ENCODE measurements at places on chromosomes 12 and 14.

DNA sequence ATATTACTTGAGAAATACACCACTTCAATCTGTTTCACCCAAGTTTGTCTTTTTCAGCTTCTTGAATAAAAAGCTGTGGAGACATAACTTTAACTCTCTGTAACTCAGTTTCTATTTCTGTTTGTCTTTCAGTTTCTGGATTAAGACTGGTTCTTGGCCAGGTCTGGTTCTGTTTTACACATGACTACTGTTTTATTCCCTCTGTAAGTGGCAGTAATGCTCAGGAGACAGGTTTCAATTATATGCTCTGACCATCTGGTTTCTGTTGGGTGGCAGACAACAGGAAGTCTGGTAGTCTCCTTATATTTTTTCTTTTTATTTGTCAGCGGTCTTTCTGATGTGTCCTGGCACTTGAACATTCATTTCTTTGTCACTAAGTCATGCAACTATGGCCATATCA lies 102.9 kb downstream of the RPS29 start:
- H3K4me1 ChIP-seq, result no peaks in the 10 kb centered on the region
- DNase-seq, result no peak
- H3K4me3 ChIP-seq, result no peak overlapping the region
- H3K27me3 ChIP-seq, result no peaks in the 10 kb centered on the region
- H3K36me3 ChIP-seq, result no peaks in the 10 kb centered on the region

- H3K4me1 ChIP-seq, result peaks cover 2% of the 10 kb centered on the region
- H3K36me3 ChIP-seq, result peaks cover 42% of the 10 kb centered on the region
Measured at GRCh38 chr14:58332561-58332960, 34.2 kb downstream of the ARID4A start.

- H3K4me3 ChIP-seq, result no peak overlapping the region
- H3K4me1 ChIP-seq, result no peaks in the 10 kb centered on the region
- H3K27me3 ChIP-seq, result no peaks in the 10 kb centered on the region
- no peak for DNase-seq
- H3K36me3 ChIP-seq, result no peaks in the 10 kb centered on the region
- H3K27ac ChIP-seq, result no peak overlapping the region
Measured at GRCh38 chr14:95227279-95227860, 70.0 kb upstream of the DICER1 start.

DNA sequence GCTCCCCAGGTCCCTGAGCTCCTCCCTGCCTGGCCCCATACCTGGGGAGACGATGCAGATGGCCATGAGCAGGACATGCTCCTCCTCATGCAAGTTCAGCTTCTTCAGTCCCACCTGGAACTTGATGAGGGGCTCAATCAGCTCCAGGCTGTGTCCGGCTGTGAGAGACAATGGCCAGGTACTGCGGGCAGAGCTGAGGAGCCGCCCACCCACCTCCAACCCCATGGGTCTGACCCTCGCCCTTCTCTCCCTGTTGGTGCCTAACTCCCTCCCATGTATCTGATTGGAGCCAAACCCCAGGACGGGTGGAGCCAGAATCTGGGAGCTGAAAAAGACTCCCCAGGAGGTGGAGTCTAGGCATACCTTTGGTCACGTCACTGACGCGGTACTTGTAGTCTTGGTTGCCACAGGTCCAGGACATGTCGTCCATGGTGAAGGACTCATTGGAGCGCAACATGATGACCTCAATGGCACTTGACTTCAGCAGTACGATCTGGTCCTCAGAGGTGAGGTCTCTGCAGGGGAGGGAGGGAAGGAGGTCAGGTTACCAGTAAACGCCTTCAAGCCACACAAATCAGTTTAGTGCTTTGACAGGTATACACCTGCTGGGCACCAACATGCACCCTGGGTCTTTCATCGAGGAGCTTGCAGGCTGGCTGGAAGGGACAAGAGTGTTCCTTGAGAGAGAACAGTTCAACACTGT lies 26.7 kb upstream of the HDAC7 start:
- H3K4me3 ChIP-seq, result no peak overlapping the region
- H3K27ac ChIP-seq, result no peak overlapping the region
- H3K36me3 ChIP-seq, result no peaks in the 10 kb centered on the region
- H3K4me1 ChIP-seq, result no peaks in the 10 kb centered on the region

- H3K27ac ChIP-seq, result no peak overlapping the region
- peaks cover 15% of the 10 kb centered on the region for H3K4me1 ChIP-seq
- peak; percentile 55 for DNase-seq
- H3K36me3 ChIP-seq, result no peaks in the 10 kb centered on the region
- peak overlapping the region; percentile 21 for H3K4me3 ChIP-seq
Measured at GRCh38 chr12:62435303-62436163, 31.1 kb upstream of the MON2 start.

DNA sequence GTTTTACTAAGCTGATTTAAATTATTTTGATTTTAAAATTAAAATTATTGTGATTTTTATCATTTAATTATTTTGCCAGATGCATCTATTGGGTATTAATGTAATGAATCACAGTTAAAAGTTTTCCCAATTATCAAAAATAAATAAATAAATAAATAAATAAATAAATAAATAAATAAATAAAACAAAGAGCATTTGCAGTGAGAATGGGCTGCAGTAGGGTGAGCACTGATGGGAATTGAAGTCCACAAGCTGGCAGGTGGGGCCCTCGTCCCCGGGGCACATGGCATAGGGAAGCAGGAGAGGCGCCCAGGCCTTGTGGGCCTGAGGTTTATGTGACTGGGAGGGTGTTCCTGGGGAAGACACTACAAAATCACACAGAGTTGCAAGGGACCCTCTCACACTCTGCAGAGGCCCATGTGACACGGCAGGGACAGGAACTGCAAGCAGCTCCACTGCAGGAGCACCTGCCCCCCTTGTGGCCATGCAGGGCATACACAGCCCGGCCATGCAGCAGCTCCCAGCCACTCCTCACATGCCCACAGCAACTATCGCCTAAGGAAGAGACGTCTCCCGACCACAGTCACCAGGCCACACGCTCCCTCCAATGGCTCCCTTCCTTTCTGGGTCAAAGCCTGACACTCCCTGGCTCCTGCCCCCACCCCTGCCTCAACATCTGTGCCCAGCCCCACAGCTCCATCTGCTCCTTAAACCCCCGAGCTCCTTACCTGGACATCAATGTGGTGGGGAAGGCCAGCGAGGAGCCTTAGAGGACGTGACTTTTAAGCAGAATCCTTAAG lies 256.3 kb upstream of the SFSWAP start:
- H3K36me3 ChIP-seq, result no peaks in the 10 kb centered on the region
- H3K4me1 ChIP-seq, result peaks cover 4% of the 10 kb centered on the region
- H3K4me3 ChIP-seq, result no peak overlapping the region
- no peaks in the 10 kb centered on the region for H3K27me3 ChIP-seq
- H3K27ac ChIP-seq, result no peak overlapping the region

DNA sequence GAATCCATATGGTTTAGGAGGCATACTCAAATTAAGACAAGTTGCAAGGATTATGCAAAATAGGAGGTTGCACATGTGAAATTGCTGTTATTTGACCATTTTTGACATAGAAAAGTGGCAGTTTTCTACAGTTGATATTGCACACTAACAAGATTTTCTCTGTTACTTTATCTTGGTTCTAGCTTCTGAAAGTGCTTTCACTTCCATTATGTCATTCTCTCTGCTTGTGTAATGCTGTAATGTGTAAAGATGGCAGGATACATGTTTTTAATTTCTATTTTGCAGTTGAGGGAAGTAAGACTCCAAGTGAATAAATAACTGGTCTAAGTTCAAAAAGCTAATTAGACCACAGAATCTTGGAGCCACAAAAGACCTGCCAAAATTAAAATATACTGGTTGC lies 60.6 kb downstream of the MYRFL start:
- H3K27ac ChIP-seq, result no peak overlapping the region
- no peak for DNase-seq
- H3K4me3 ChIP-seq, result no peak overlapping the region
- no peaks in the 10 kb centered on the region for H3K36me3 ChIP-seq

- DNase-seq, result no peak
- H3K27me3 ChIP-seq, result no peaks in the 10 kb centered on the region
- no peak overlapping the region for H3K4me3 ChIP-seq
- H3K36me3 ChIP-seq, result no peaks in the 10 kb centered on the region
Measured at GRCh38 chr12:77785211-77785610, 45.5 kb upstream of the NAV3 start.

- no peaks in the 10 kb centered on the region for H3K36me3 ChIP-seq
- no peak overlapping the region for H3K27ac ChIP-seq
- DNase-seq, result no peak
- no peaks in the 10 kb centered on the region for H3K27me3 ChIP-seq
Measured at GRCh38 chr12:33012226-33012625, 115.6 kb upstream of the PKP2 start.

DNA sequence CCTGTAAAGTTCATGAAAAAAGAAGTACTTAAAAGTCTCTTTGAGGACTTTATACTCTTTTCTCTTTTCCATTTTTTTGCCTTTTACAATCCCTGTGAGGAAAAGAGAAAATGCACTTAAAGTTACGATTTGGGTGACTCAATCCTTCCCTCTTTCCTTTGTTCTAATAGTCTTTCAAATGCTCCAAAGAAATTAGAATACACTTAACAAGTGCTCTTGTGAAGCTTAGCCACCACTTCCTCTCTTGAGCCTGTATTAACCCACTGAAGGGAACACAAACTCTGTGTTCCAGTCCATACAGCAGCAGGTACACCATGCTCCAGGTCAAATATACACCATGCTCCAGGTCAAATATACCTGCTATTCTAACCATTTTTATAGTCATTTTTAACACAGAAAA lies 581.1 kb upstream of the MGAT4C start:
- no peaks in the 10 kb centered on the region for H3K36me3 ChIP-seq
- H3K27me3 ChIP-seq, result no peaks in the 10 kb centered on the region
- no peak for DNase-seq
- no peak overlapping the region for H3K27ac ChIP-seq

DNA sequence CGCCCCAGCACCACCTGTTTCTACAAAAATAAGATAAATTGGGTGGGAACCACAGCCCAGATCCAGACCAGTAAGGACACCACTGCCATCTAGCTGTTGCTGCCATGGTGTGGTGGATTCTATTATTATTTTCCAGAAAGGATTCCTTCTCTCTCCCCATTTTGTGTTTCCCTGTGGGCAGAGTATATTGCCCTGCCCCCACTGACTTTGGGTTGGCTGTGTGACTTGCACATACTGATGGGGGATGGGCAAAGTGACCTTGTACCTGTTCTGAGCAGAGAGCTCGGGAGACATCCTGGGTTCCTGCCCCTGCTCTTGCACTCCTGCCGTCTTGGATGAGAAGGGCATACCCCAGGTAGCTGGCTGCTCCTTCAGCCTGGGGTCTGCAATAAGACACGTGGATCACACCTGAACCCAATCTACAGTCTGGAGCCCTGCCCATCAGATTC lies 24.3 kb downstream of the MOAP1 start:
- DNase-seq, result no peak
- no peak overlapping the region for H3K27ac ChIP-seq
- H3K4me1 ChIP-seq, result no peaks in the 10 kb centered on the region
- no peak overlapping the region for H3K4me3 ChIP-seq

GRCh38 chr12:2919249-2919648 lies 28.6 kb downstream of the TULP3 start:
- no peaks in the 10 kb centered on the region for H3K27me3 ChIP-seq
- no peak overlapping the region for H3K4me3 ChIP-seq
- H3K4me1 ChIP-seq, result no peaks in the 10 kb centered on the region

GRCh38 chr12:117563007-117563406 lies 201.6 kb upstream of the NOS1 start:
- DNase-seq, result no peak
- H3K36me3 ChIP-seq, result no peaks in the 10 kb centered on the region
- H3K27ac ChIP-seq, result no peak overlapping the region
- H3K4me1 ChIP-seq, result no peaks in the 10 kb centered on the region
